ENCODE measurements at places on chromosomes 5 and 9. TPM values are rescaled to one million over a fixed set of nuclear protein-coding genes. Genes with fewer than 3 reads are reported as not detected.
A peak's percentile ranks its signal among the peaks of the same experiment; 100 is the strongest.

The NUTM2F gene
- not detected for total RNA-seq

GRCh38 chr5:45094876-45095440 lies 286.2 kb downstream of the MRPS30 start:
- DNase-seq = no peak

DNA sequence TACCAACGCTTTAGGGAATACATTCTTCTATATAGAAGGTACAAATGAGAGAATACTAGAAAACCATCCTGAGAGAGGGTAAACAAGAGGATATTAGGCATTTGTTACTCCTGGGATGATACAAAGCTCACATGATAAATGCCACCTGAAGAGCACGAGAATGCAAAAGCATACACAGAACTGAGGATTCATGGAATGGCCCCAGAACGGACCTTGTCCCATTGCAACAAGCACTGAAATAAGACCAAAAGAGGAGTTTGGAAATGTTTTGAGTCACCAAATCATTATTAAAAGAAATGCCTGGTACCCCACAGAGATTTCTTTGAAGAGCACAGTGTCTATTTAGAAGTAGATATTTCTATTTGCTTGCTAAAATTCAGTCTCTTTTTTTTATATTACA lies 173.5 kb downstream of the TTC39B start:
- DNase-seq = no peak

DNA sequence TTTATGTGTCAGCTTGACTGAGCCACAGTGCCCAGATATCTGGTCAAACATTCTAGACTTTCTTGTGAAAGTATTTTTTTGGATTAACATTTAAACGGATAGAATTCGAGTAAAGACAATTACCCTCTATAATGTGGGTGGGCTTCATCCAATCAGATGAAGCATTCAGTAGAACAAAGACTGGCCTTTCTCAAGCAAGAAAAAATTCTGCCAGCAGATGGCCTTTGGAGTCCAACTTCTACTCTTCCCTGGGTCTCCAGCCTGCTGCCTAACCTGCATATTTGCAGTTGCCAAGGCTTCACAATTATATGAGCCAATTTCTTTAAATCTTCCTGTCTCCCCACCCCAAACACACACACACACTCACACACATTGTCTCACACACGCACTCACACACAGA lies 86.4 kb downstream of the MED10 start:
- no peak for DNase-seq

The CHSY3 gene
- 1.4 TPM for total RNA-seq

The RNF183 gene
- total RNA-seq = not detected

The TMEM252 gene
- total RNA-seq = not detected

The HRH2 gene
- total RNA-seq = 2.5 TPM

DNA sequence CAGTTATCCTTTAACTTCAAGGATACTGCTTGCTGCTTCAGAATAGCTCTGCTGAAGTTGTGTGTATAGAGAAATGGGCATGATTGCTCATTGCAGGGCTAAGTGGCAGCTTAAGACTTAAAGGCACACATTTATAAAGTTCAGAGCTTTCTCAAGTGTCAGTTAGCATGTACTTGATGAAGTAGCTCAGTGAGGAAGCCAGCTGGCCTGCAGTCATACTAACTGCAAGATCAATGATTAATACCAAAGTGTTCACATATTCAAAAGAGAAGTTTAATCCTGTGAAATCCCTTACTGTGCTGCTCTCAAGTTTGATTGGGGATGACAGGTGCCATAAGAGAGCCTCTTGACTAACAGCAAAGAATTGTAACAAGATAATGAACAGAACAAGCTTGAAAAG lies 483.4 kb upstream of the NUDT12 start:
- no peak for DNase-seq

GRCh38 chr5:121288781-121289180 lies 562.9 kb upstream of the FTMT start:
- no peak for DNase-seq

The FBP1 gene
- total RNA-seq = 8.2 TPM

DNA sequence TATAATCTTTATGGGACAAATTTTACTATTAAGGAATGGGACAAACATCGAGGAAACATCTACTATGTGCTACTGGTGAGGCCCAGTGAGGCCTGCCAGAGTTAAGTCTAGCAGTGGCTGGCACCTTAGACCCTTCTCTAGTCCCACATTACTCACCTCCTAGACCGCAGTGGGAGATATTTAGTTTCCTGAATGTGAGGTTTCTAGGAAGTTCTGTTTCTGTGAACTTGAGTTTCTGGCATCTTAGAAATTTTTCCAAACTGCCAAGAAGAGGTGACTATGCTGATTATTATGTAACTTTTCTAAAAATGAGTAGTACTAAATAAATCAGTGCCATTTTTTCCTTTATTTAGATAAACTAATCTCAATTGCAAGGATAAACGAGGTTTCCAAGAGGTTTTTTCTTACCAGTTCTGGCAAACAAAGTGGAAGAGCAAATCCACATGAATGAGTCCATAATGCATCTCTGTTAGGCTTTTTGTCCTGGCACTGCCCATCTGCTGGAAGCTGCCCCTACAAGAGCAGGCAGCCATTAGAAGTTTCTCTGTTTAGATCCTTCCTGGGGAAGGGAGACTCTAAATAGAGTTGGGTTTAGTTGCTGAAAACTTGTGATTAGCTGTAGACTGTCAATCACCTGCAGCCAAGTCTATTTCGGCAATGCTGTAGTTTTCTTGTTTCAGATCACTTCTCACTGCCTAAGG lies 348.7 kb downstream of the MAN2A1 start:
- no peak for DNase-seq

GRCh38 chr5:95424526-95424925 lies 33.4 kb downstream of the FAM81B start:
- DNase-seq = no peak

DNA sequence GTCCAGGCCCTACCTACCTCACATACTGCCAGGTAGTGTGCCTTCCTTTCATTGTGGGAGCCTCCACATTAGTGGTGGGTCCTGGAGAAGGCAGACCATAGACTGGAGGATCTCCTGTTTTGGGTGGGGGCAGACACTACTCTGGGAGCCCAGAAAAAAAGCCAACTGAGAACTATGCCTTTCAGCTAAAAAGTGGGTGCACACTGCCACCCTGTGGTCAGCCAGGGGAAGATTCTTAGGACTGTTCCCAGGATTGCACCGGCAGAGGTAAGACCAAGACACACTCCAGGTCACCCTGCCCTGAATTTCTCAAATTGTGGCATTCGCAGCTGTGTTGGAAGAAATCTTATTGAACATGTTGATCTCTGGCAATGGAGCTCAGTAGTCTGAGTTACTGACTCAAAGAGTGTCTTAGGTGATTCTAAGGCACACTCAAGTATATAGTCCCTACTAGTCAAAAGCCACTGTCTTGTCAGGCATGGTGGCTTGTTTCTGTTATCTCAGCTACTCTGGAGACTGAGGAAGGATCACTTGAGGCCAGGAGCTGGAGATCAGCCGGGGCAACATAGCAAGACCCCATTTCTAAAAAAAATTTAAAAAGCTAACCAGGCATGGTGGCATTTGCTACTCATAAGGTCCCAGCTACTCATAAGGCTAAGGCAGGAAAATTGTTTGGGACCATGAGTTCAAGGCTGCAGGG lies 3.6 kb downstream of the SIGMAR1 start:
- peak; percentile 79 for DNase-seq

The PITX1 gene
- 5.3 TPM for total RNA-seq

The ATG10 gene
- 13.2 TPM for total RNA-seq

The TRIM7 gene
- total RNA-seq = 0.55 TPM

The ZNF883 gene
- total RNA-seq = 0.54 TPM

- no peak for DNase-seq
Observed at GRCh38 chr5:54307583-54307982, 2.8 kb downstream of the ARL15 start.

The NPDC1 gene
- total RNA-seq = 60.7 TPM

- no peak for DNase-seq
Observed at GRCh38 chr5:1347571-1347970, 2.7 kb upstream of the CLPTM1L start.

The OR1L1 gene
- not detected for total RNA-seq

DNA sequence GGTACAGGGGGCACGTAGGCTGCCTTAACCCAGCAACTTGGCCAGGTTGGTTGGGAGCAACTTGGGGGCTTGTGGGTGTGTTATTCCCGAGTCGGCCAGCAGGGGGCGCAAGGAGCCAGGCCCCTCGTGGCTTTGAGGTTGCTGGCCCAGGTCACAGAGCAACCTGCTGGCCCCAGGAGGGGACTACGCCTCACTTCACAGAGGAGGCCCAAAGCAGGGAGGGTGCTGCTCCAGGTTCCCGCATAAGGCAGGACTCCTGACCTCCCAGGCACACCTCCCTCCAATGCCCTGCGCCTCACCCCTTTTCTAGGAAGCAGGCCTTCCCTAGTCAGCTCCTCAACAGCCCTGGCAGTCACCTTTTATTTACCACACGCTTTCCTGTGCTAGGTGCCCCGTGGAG lies 18.1 kb downstream of the KYAT1 start:
- DNase-seq = peak; percentile 88

DNA sequence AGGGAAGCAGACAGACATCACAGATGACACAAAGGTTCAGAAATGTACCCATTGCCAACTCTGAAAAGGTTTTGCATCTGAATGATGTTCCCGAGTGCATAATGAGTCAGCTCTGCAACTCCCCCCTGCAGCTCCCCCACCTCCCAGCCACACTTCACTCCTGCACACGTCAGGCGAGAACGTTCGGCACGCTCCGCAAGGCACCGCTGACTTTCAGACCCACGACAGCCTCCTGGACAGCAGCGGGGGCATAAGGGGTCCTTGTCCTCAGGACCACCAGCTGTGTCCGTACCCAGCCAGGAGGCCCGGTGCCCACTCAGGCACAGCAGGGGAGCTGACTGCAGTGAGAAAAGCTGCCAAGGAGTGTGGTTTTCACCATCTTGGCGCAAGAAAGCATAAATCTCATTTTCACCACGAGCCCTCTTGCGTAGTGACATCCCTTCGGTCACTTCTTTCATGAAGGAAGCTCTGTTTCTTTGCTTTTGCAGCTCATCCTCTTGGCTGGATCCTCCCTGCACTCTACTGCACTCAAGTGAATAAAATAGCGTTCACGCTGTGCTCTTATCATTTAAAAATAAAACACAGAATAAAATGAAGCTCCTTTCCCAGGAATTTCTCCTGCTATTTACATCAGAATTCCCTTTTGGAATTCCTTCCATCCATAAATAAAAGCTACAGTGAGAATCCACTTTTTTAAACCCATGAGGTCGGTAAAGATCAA lies 9.9 kb downstream of the GFPT2 start:
- DNase-seq = peak; percentile 65

DNA sequence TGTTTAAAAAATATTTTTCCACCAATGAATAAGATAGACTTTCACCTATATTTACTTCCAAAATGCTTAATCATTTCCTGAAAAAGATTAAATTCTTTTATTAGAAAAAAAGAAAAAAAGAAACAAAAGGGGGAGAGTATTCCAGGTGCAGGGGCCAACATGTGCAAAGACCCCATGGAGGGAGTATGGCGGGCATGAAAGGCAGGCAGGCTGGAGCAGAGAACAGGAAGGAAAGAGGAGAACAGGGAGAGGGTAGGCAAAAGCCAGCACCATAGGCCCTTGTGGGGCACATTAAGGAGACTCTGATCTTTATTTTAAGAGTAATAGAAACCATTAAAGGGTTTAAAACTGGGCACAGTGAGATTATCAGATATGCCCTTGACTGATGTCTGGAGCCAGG lies 16.5 kb upstream of the SAP30L start:
- DNase-seq = no peak

- DNase-seq = no peak
Observed at GRCh38 chr9:37454238-37454637, 11.0 kb downstream of the ZBTB5 start.

DNA sequence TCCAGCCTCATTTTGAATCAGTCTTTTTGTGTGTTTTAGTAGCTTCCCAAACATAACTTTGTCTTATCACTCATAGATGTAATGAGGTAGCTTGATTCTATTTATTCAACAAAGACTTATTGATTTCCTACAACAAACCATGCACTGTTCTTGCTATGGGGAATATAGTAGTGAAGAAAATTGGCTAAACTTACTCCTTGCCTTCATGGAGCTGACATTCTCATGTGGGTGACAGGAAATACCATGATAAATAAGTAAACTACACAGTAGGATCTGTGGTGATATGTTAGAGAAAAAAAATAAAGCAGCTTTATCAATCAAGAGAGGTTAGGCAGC lies 255.7 kb upstream of the TNC start:
- no peak for DNase-seq

DNA sequence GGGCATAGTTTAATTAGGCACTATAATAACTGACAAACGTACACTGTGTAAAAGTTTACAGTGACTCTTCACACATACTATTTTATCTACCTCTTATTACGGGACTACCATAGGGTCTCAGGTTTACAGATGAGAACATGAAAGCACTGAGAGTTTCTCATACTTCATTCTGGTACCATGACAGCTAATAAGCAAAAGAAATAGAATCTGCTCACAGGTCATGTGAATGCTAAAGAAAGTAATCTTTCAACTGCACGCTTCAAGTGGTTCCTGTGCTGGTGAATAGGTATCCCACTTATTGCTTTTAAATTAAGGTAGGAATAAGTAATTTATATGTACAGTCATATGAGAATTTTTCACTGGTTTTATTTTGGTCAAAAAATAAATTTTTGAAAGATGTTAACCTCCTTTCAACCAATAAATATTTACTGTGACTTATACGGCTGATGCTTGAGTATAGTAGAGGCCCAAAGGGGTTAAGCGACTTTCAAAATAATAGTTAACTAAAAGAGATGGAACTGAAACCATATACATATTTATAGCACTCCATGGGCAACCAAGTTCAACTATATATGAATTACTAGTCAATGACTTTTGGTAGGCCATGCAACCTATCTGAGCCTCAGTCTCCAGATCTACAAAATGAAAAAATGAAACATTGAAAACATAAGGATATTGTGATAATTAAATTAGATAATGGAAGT lies 8.1 kb downstream of the CDKN2A start:
- no peak for DNase-seq

- no peak for DNase-seq
Observed at GRCh38 chr9:113511856-113512761, 48.6 kb downstream of the RGS3 start.

GRCh38 chr9:28082671-28083070 lies 509.4 kb upstream of the C9orf72 start:
- DNase-seq = no peak

- DNase-seq = no peak
Observed at GRCh38 chr5:123835421-123835820, 323.4 kb downstream of the CSNK1G3 start.

DNA sequence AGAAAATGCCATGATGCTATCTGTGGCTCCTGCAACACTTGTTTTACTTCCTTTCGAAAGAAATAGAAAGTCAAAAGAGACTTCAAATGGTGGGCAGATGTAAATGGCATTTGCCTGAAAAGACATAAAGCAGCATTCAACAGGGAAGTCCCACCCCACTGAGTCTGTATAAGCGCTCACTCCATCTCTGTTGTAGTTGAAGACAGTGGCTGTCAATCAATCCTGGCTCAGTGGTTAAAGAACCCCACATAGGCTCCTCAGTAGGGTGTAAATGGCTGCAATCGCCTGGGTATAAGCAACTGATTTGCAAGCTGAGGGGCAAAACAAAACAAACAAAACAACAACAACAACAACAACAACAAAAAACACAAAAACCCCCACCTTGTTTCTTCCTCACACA lies 158.7 kb downstream of the EFNA5 start:
- no peak for DNase-seq

The NKD2 gene
- 4.4 TPM for total RNA-seq

The HSPA9 gene
- total RNA-seq = 244 TPM
